ENCODE measurements at places on chromosomes 7 and 10.

DNA sequence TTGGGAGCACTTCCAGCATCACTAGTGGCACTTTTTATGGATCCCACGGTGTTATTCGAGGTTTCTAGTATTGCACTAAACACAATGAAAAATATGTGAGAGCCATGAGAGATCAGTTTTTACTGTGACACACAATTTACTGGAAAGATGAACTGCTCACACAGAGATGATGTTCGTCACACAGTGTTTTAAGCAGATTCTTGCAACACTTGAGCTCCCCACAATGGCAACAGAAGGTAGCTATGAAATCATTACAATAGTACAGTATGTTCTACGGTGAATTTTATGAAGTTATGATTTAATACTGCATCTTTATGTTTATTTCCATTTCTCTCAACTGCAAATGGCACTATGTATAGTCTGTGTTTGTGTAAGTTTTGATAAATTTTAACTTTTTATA lies 27.4 kb upstream of the ENTPD1 start:
- no peak for DNase-seq

GRCh38 chr10:86151613-86152012 lies 215.0 kb downstream of the GRID1 start:
- no peak for DNase-seq

- no peak for DNase-seq
Observed at GRCh38 chr10:111482621-111483216, 405.9 kb downstream of the ADRA2A start.

- DNase-seq: no peak
Observed at GRCh38 chr10:79176949-79177602, 108.3 kb downstream of the ZMIZ1 start.

DNA sequence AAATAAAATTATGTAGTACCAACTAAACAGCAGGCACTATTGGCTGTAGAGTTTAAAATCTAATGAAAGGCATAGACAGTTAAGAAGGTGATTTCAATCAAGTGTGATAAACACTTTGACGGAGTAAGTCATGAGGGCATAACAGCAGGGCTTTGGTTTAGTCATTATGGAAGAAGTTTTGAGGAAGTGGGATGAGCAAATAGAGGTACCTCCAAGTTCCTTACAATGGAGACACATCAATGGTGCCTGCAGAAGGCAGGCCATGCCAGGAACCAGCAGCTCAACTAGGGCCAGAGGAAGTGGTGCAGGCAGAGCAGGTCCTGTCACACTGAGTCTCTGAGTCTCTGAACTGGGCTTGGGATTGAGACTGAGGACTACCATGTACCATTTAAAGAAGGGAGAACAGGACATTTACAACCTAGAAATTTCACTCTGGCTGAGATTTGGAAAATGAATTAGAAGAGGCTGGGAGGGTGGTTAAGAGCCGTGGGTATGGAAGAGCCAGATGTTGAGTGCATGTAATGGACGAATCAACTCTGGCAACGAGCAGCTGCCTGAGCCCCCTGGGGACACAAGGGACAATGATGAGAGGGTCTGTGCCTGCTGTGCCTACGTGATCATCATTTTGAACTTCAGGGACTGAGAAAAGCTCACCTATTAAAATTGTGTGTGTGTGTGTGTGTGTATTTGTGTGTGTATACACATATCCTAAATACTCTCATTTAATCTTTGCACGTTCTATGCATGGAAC lies 208.7 kb upstream of the POM121L12 start:
- no peak for DNase-seq

DNA sequence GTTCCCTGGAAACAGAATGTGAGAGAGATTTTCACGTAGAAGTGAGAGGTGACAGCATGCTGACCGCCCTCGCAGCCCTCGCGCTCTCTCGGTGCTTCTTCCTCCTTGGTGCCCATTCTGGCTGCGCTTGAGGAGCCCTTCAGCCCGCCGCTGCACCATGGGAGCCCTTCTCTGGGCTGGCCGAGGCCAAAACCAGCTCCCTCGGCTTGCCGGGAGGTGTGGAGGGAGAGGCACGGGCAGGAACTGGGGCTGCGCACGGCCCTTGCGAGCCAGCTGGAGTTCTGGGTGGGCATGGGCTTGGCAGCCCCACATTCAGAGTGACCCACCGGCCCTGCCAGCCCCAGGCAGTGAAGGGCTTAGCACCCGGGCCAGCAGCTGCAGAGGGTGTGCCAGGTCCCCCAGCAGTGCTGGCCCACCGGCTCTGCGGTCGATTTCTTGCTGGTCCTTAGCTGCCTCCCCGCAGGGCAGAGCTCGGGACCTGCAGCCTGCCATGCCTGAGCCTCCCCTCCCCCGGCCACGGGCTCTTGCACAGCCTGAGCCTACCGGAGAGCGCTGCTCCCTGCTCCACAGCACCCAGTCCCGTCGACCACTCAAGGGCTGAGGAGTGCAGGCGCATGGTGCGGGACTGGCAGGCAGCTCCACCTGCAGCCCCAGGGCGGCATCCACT lies 888.7 kb upstream of the ZWINT start:
- DNase-seq: no peak

All from naive B cell (primary cell).